Activated naive CD8-positive, alpha-beta T cell treated with anti-CD3 and anti-CD28 coated beads for 36 hours (primary cell): ENCODE measurements at places on chromosomes 7 and 10.

GRCh38 chr10:78900715-78901430 is 167.9 kb upstream of the ZMIZ1 start:
- no peak overlapping the region for H3K4me3 ChIP-seq
- H3K4me1 ChIP-seq: no peaks in the 10 kb centered on the region
- no peaks in the 10 kb centered on the region for H3K36me3 ChIP-seq
- DNase-seq: no peak
- H3K27me3 ChIP-seq: no peaks in the 10 kb centered on the region

DNA sequence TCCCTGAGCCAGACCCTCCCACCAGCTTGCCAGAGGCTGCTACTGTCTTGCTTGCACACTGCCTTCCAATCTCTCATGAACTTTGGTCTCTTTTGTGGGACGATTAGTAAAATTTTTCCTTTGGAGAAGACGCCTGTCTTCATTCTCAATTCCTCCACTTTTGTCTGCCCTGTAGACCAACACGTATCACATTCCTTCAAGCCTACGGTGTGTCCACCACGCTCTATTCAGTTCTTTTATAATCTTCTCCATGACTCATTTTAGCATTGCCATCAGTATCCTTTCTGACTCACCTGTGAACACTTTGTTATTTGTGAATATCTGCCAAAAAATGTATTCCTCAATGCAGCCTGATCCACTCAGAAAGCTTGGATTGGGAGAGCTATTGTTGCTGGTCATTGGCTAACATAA is 1.4 kb downstream of the GIMAP5 start:
- no peaks in the 10 kb centered on the region for H3K27me3 ChIP-seq
- DNase-seq: no peak
- peak overlapping the region; percentile 96 for H3K27ac ChIP-seq
- H3K4me1 ChIP-seq: peaks cover 71% of the 10 kb centered on the region

- H3K4me1 ChIP-seq: peaks cover 3% of the 10 kb centered on the region
- peaks cover 8% of the 10 kb centered on the region for H3K27me3 ChIP-seq
- no peaks in the 10 kb centered on the region for H3K36me3 ChIP-seq
- no peak overlapping the region for H3K4me3 ChIP-seq
- DNase-seq: no peak
- H3K27ac ChIP-seq: no peak overlapping the region
Observed at GRCh38 chr10:23065181-23065948, 30.0 kb upstream of the MSRB2 start.

DNA sequence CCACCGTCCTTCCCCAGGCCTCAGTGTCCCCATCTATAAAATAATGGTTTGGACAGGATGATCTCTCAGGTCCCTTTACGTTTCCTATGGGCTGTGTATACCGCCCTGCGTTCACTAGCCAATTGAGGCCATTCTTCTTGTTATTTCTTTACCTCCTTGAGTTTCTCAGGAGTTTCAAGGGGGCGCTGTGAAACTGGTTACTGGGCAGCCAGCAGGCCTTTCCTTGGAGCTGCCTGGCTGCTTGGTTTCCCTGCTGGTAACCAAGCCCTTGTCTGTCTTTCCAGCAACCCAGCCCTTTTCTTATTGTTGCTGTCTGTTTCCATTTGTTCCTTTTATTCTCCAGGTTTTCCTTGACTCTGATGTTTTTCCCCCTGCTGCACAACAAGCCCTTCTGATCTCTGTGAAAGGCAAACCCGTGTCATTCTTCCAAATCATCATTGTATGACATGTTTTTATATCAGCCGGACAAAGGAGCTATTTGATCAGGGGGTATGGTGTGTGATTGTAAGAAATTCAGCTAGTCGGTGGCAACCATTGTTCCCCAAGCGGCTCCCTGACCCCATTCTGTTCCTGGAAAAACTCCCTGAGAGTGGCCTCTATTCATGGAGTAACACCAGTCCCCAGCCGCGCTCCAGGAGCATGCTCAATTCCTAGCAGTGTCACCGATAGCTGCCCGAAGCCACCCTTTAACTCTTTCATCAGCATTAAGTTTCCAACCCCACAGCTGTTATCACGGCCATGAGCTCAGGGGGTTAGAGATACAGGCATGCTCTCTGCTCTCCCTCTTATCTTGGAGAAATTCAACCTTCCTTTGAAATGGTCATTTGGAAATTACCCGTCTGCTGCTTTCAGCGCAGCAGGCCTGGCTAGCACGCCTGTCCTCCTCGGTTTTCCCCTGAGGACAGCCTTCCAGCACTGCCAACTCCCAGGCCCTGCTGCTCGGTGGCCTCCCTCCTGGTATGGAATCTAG is 26.6 kb downstream of the FGF8 start:
- H3K4me1 ChIP-seq: no peaks in the 10 kb centered on the region
- H3K4me3 ChIP-seq: no peak overlapping the region
- no peaks in the 10 kb centered on the region for H3K36me3 ChIP-seq
- H3K27ac ChIP-seq: no peak overlapping the region
- no peak for DNase-seq
- peaks cover 15% of the 10 kb centered on the region for H3K27me3 ChIP-seq

DNA sequence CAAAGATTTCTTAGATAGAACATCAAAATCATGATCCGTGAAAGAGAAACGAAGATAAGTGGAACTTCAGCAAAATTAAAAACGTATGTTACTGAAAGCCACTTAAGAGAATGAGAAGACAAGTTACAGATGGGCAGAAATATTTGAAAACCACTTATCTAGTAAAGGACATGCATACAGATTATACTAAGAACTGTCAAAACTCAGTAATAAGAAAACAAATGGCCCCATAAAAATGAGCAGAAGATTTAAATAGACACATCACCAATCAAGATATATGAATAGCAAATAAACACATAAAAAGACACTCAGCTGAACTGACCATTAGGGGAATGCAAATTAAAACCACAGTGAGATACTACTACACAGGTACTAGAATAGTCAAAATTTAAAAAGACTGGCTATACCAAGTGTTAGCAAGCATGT is 343.7 kb downstream of the PTEN start:
- no peaks in the 10 kb centered on the region for H3K27me3 ChIP-seq
- H3K4me3 ChIP-seq: no peak overlapping the region
- H3K4me1 ChIP-seq: peaks cover 3% of the 10 kb centered on the region
- H3K36me3 ChIP-seq: no peaks in the 10 kb centered on the region
- H3K27ac ChIP-seq: no peak overlapping the region

DNA sequence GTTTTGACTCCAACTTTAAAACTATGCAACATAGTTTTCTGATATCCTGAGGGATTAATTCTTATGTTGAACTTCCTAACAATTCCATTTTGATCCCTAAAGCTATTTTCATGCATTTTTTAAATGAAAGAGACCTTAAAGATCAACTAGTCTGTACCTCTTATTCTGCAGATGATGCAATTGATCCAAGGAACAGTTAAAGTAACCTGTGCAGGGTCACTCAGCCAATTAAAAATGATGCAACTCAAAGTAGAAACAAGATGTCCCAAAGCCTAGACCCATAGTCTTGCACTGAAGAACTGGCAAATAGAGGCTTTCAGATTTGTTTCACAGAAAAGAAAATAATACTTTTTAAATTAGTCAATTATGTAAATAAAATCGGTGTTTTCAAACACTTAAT is 86.3 kb downstream of the IMMP2L start:
- no peak overlapping the region for H3K4me3 ChIP-seq
- H3K27ac ChIP-seq: no peak overlapping the region
- no peak for DNase-seq
- H3K27me3 ChIP-seq: no peaks in the 10 kb centered on the region
- peaks cover 3% of the 10 kb centered on the region for H3K4me1 ChIP-seq

DNA sequence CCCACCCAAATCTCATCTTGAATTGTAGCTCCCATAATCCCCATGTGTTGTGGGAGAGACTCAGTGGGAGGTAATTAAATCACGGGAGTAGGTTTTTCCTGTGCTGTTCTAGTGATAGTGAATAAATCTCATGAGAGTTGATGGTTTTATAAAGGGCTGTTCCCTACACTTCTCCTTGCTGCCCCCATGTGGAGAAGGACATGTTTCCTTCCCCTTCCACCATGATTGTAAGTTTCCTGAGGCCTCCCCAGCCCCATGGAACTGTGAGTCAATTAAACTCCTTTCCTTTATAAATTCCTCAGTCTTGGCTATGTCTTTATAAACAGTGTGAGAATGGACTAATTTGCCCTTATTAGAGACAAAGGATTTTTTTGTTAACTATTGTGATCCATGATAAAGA is 48.5 kb upstream of the MKX start:
- no peak for DNase-seq
- no peak overlapping the region for H3K27ac ChIP-seq
- no peaks in the 10 kb centered on the region for H3K36me3 ChIP-seq

DNA sequence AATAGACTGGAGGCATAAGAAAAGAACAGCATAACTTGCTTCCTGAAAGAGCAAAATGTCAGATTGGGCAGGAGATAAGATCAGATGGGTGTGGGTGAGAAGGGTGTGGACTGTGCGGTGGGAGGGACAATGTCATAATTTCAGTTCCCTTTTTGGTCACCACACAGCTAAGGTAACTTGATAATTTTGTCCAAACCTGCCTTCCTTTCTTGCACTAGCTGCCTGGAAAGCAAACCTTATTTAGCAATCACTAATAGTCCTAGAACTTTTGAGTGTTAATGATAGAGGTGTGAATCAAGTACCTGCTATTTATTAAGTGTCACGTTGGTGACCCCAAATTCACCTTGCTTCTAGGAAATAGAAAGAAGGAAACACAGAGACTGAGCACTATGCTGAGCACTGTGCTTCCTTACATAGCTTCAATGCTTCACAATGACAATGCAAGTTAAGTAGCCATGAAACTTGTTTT is 72.4 kb upstream of the SP4 start:
- H3K4me1 ChIP-seq: peaks cover 52% of the 10 kb centered on the region
- H3K4me3 ChIP-seq: no peak overlapping the region
- no peaks in the 10 kb centered on the region for H3K27me3 ChIP-seq
- peak; percentile 56 for DNase-seq

DNA sequence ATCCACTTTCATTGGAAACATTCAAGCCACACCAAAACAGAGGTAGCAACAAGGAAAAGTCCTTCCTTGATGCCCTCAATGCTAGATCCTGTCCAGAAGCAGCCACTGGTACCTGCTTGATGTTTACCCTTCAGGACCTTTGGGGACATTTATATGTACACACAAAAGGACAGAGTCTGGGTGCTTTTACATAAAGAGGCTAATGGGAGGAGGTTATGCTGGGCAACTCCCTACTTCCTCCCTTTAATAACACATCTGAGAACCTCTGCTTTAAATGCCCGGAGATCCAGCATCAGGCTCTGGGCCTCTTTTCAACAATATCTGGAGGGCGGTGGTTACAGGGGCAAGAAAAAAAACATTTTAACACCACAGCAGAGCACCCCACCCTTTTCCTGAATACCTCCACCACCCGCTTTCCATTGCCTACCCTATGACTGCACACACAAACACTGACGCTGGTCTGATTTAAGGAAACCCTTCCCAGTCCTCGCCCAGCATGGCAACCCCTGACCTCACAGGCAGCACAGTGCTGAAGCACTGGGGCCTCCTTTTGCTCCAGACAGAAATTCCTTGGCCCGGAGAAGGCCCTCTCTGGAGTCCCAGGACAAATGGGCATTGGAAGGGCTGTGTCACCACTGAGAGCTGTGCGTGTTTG is 39.3 kb upstream of the DUSP5 start:
- peaks cover 24% of the 10 kb centered on the region for H3K4me1 ChIP-seq
- no peak for DNase-seq
- no peak overlapping the region for H3K27ac ChIP-seq
- H3K4me3 ChIP-seq: no peak overlapping the region
- no peaks in the 10 kb centered on the region for H3K27me3 ChIP-seq

GRCh38 chr7:36312064-36312914 is 77.4 kb upstream of the ANLN start:
- no peak overlapping the region for H3K4me3 ChIP-seq
- peak; percentile 17 for DNase-seq
- H3K36me3 ChIP-seq: no peaks in the 10 kb centered on the region
- H3K27me3 ChIP-seq: no peaks in the 10 kb centered on the region

GRCh38 chr10:97781618-97782331 is 10.0 kb upstream of the SFRP5 start:
- H3K4me3 ChIP-seq: peak overlapping the region; percentile 40
- H3K36me3 ChIP-seq: no peaks in the 10 kb centered on the region

GRCh38 chr10:70891627-70892026 is 3.3 kb upstream of the PCBD1 start:
- no peak overlapping the region for H3K4me3 ChIP-seq
- no peaks in the 10 kb centered on the region for H3K36me3 ChIP-seq

DNA sequence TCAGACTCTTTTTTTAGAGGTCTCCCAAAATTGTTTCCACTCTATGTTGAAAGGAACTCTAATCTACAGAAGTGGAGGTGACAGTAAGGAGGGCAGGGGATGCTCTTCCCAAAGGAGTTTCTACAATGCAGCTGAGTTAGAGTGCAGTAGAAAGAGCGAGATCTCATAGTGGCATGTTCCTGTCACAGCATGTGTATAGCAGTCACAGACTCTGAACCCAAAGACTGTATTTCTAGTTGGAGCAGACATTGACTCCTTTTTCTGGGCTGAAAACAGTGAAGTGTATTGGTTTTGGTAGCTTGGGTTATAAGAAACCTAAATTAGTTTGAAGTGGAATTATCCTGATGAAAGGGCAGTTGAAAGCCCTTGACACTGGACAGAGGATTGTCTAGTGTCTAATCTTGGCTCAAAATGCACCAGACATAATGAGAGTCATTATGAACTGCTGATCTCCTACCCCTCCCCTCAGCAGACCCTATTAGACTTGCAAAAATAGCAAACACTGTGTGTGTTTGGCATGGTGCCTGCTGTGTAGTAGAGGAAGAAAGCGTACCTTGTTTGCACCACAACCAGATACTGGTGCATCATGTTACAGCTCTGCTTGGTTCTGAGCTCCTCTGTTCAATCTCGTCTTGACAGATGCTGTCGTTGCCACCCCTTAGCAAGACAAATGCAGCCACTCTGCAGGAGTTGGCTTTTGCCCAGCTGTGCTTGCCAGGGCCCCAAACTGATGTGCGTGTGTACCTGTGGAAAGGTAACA is 336.0 kb downstream of the AUTS2 start:
- no peak overlapping the region for H3K27ac ChIP-seq
- no peaks in the 10 kb centered on the region for H3K4me1 ChIP-seq
- H3K4me3 ChIP-seq: no peak overlapping the region
- no peaks in the 10 kb centered on the region for H3K36me3 ChIP-seq

- no peak overlapping the region for H3K4me3 ChIP-seq
- H3K27me3 ChIP-seq: no peaks in the 10 kb centered on the region
- H3K4me1 ChIP-seq: peaks cover 6% of the 10 kb centered on the region
- no peak overlapping the region for H3K27ac ChIP-seq
- DNase-seq: no peak
Observed at GRCh38 chr7:36871863-36872262, 147.6 kb upstream of the AOAH start.

GRCh38 chr7:45001138-45001694 is 1.2 kb downstream of the CCM2 start:
- DNase-seq: peak; percentile 71
- peaks cover 22% of the 10 kb centered on the region for H3K36me3 ChIP-seq
- H3K4me1 ChIP-seq: peaks cover 45% of the 10 kb centered on the region
- no peaks in the 10 kb centered on the region for H3K27me3 ChIP-seq
- H3K27ac ChIP-seq: peak overlapping the region; percentile 95
- peak overlapping the region; percentile 90 for H3K4me3 ChIP-seq

GRCh38 chr7:107024906-107025305 is 19.6 kb upstream of the PRKAR2B start:
- no peak overlapping the region for H3K4me3 ChIP-seq
- DNase-seq: no peak
- no peaks in the 10 kb centered on the region for H3K4me1 ChIP-seq
- H3K27ac ChIP-seq: no peak overlapping the region
- H3K27me3 ChIP-seq: no peaks in the 10 kb centered on the region
